ENCODE measurements at places on chromosomes 1 and 21.
A peak's percentile ranks its signal among the peaks of the same experiment; 100 is the strongest.

DNA sequence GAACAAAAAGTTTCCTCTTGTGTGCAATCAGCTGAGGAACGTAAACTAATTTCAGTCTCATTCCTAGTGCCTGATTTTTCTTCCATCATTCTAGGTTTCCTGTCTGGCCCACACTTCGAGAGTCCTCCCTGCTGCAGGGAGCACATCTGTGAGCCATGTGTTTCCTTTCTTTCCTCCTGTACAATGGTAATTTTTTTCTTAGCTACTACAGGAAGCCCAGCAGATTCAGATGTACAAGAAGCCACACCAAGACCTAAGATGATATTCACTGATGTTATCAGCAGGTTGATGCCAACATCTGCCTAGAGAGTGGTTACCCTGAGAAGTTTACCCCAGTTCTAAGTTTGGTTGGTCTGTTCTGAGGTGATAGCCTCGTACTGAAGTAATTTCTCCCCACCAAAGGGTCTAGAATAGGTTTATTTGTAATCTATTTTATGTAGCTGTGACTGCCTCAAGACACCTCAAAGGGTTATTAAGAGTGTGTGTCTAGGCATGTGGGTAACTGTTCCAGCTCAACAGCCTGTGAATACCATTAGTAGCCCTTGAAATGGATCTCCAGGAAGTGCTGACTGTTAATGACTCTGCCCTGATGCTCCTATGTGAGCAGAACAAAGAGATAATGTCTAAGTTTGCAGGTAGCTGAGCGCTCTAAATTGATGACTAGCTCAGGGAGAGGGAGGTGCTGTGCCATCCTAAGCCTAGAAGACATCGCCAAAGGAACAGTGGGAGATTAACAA is 31.7 kb upstream of the CLDN14 start:
- DNase-seq: peak; percentile 71

DNA sequence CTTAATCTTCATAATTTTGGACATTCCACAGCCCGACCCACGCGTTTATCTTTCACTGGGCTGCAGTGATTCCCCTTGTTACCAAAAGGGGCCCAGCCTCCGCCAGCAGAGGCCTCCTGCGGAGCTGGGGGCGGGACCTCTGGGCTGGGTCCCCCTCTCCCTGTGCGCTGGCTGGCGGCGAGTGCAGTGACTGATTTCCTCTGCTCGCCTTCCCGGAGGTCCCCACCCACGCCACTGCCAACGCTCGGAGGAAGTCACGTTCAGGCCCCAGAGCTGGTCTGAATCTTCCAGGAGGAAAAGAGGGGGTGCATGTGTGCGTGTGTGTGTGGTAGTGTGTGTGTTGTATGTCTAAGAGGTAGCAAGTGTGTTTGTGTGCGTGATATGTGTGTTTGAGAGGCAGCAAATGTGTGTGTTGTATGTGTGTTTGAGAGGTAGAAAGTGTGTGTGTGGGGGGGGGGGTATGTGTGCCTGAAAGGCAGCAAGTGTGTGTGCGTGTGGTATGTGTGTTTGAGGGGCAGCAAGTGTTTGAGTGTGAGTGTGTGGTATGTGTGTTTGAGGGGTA is 35.0 kb upstream of the JAK1 start:
- DNase-seq: peak; percentile 87

DNA sequence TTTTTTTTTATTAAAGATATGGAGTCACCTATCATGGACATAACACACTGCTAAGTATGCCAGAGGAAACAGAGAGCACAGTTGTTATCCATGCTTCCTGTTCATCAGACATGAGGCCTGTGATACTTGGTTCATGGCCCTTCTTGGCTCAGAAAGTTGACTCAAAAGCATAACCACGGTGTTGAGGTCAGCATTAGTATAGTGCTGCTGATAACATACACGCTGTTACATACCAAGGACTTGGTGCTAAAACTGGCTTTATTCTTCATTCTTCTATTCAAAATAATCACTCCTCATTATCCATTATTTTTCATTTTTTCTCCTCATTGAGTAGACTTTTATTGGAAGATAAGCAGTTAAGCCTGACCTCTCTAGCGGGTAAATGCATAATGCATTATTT is 464.1 kb downstream of the ADGRL2 start:
- DNase-seq: no peak

GRCh38 chr1:242002072-242002471 is 3.2 kb upstream of the MAP1LC3C start:
- DNase-seq: peak; percentile 35

- DNase-seq: no peak
Measured at GRCh38 chr1:161069731-161070270, at the start of gene ARHGAP30. Gene ARHGAP30, minus strand, starts transcription at chr1:161069891. Its CDS starts 267 bp downstream, at chr1:161069624.

- DNase-seq: peak; percentile 76
Measured at GRCh38 chr21:35649186-35649585, 411.1 kb downstream of the SETD4 start.

DNA sequence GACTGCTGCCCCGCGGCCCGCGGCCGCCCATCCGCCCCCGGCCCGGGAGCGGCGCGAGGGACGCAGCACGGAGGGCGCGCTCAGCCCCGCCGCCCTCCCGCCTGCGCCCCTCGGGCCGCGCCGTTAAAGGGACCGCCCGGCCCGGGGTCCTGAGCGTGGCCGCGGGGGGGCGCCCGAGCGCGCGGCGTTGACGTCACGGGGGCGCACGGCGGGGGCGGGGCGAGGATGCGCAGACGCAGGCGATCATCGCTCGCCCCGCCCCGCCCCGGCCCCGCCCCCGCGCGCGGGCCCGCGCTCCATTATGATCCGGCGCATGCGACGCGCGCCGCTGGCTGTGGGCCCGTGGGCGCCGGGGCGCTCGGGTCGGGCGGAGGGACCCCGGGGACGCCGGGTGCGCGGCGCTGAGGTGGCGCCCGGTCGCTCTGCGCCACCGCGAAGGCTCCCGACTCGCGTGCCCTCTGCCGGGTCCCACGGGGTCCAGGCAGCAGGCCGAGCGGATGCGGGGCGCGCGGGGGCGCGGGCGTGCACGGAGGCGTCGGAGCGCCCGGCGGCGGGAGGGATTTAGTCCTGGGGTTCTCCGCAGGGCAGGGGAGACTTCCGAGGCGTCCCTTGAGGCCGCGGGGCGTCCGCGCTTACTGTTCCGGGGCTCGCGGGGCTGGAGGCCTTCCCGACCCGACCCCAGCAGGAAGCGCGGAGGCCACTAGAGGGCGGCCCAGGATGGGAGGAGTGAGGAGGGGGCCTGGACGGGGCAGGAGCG is at the start of gene DVL1:
Gene DVL1 (minus strand): TSS at position 163 of the 757 bp plus-strand sequence. CDS start 353 bp downstream, outside the sequence.
- DNase-seq: peak; percentile 93

GRCh38 chr1:3551711-3552110 is 59.6 kb downstream of the MEGF6 start:
- no peak for DNase-seq

GRCh38 chr21:23936224-23936623 is 1671.1 kb downstream of the MRPL39 start:
- DNase-seq: no peak
